ENCODE measurements at places on chromosomes 4 and X. TPM values are rescaled to one million over a fixed set of nuclear protein-coding genes. Genes with fewer than 3 reads are reported as not detected.
A peak's percentile ranks its signal among the peaks of the same experiment; 100 is the strongest.

DNA sequence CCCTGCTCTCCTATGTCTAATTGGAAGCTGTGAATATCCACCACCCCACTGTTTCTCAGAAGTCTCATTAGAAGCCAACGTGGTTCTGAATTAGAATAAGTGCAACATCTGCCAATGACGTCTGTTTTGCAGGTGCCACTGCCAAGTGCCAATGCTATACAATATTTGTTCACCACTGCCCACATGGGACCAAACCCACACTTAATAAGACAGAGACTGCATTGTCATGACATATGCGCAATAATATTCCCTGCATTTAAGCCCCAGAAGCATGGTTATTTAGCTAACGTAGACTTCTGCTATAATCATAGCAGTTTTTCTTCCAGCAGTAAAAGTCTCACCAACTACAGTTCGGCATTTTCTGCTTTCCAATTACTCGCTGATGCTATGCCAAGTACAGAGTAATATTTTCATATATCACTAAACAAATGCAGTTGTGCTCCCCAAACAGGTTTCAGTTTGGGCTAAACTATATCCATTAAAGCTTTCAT, 262.5 kb upstream of the PCDH18 start:
- no peak for DNase-seq

DNA sequence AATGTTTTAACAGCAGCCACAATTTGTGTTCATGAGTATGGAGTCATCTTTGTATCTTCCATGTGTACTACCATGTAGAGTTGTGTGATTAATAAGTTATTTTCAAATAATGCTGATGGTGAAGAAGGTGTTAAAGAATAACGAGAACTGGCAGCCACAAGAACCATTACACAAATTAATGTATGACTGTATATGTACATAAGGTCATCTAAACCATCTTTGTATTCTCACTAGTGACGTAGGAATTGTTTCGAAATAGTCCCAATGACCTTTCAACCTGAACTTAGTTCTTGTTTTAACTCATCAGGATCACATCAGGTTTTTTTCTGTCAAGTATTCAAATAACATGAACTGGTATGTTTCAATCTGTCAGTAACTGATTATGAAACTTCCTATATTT, 48.3 kb upstream of the NOCT start:
- no peak for DNase-seq

The ITIH6 gene
- total RNA-seq = not detected

DNA sequence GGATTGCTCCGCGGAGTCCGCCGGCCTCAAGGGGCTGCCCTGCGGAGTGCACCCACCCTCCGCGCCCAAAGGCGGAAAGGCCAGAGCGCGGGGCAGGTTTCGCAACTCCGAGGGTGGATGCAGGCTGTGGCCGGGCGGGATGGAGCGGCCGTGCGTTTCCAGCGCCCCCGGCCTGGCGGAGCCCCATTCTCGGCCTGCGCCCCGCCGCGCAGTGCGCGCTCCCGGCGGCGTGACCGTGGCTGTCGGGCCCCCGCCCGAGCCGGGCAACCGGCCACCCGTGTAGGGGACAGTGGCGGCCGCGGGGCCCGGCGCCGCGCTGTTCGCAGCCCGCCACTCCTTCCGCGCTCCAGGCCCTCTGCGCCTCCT, 331 bp downstream of the SETD7 start:
- peak; percentile 75 for DNase-seq

The HEPH gene
- total RNA-seq = not detected

GRCh38 chr4:138344054-138344453, 101.9 kb upstream of the SLC7A11 start:
- DNase-seq = no peak

Measured in activated naive CD8-positive, alpha-beta T cell treated with anti-CD3 and anti-CD28 coated beads, Interleukin-2, amount 10 ng/mL, durations not matched to agents 7 days and 5 days (primary cell).